ENCODE measurements at places on chromosomes 3 and 15.

DNA sequence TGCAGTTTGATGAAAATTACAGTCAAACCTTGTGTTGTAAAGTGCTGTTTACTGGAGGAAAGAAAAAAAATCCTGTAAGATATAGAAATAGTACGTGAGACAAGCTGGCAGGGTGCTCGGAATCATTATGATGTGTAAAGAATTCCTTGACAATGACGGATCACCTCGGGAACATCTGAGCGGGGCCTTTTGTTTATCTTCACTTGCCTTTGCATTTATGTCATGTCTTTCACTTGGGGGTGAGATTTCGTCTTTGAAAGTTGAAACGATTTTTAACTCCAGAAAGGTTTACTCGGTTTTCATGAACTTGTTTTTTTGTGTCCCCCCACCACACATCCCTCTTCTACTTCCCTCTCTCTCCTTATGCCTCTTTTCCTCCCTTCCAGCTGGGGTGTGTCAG is 128.3 kb upstream of the VEPH1 start:
- no peak for DNase-seq

- no peak for DNase-seq
Observed at GRCh38 chr15:43186003-43186353, 775 bp downstream of the CCNDBP1 start.

DNA sequence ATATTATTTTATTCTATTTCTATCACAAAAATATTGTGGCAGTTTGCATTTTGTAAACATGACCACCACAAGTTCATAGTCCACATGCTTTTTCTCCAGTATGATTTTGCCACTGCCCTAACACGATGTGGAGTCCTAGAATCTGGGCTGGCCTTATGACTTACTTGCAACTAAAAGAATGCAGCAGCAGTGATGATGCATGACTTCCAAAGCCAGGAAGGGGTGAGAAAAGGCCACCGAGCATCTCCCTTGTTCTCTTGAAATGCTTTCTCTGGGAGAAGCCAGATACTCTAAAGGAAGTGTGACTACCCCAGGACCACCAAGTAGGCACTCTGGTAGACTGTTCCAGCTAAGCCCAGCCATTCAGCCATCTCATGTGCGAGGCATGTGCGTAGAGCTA is 191.6 kb upstream of the MRPL3 start:
- no peak for DNase-seq

DNA sequence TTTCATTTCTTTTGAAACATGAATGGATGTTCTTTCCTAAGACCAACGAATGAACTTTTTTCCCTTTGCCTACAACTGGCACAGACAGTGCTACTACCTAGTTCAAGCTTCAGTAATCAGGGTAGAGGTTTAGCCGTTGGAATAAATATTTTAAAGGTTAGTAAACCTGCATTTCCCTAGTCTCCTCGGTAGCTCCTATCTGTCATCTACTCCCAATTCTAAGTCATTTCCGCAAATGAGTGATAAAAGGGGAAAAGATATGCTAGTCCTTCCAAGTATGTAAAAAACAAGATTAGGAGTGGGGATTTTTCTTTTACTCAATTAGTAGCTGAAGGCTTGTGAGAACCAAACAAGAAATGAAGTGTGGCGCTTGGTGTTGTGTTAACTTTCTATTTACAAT is 15.2 kb downstream of the SLTM start:
- no peak for DNase-seq

- no peak for DNase-seq
Observed at GRCh38 chr3:181728470-181729340, 17.0 kb downstream of the SOX2 start.
